ENCODE measurements at places on chromosomes 6 and 20. TPM values are rescaled to one million over a fixed set of nuclear protein-coding genes. Genes with fewer than 3 reads are reported as not detected.

HLA-DQB1 gene
- total RNA-seq: 1.0 TPM

DEFB132 gene
- total RNA-seq: not detected

GRCh38 chr6:169388395-169389166 is 134.9 kb upstream of the THBS2 start:
- ATAC-seq: no peak

- ATAC-seq: peak; percentile 64
Observed at GRCh38 chr6:111589366-111589765, 16.3 kb downstream of the TRAF3IP2 start.

DNA sequence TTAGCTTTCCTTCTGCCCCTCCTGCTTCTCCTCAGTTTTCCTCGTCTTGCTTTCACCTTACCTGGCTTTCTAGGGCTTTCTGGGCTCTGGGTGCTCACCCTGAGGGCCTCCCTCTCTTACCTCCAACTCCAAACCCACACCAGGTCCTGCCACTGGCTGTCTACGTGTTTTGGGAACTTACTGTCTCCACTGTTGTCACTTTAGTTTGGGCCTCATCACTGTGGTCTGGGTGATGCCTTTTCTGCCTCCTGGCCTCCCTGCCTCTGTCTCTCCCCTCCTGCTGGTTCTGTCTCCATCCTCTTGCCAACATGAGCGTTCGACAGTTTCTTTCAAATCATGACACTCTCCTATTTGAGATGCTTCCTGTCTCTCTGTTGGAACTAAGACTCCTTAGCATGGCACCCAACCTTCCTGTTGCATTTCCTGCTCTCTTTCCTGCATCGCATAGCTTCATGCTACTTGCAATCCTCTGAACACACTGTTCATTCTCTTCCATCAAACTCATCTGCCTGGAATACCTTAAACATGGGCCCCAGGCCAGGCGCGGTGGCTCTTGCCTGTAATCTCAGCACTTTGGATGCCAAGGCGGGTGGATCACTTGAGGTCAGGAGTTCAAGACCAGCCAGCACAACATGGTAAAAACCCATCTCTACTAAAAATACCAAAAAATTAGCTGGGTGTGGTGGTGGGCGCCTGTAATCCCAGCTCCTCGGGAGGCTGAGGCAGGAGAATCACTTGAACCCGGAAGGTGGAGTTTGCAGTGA is 5.5 kb downstream of the CD40 start:
- ATAC-seq: no peak

Measured in gastroesophageal sphincter (tissue), 4 donors.